ENCODE measurements at places on chromosomes 6 and 20. TPM values are rescaled to one million over a fixed set of nuclear protein-coding genes. Genes with fewer than 3 reads are reported as not detected.

The GRIK2 gene
- total RNA-seq = 0.89 TPM

The GRM1 gene
- 0.07 TPM for total RNA-seq

The LRFN2 gene
- not detected for total RNA-seq

The PBOV1 gene
- not detected for total RNA-seq

The STMND1 gene
- not detected for total RNA-seq

The RBM24 gene
- total RNA-seq = 2.9 TPM

The GABRR1 gene
- not detected for total RNA-seq
